ENCODE measurements at places on chromosomes 12 and 14. TPM values are rescaled to one million over a fixed set of nuclear protein-coding genes. Genes with fewer than 3 reads are reported as not detected.

The RNU6-7 gene
- total RNA-seq = not detected

The GPR162 gene
- 8.9 TPM for total RNA-seq

The GRIP1 gene
- 3.1 TPM for total RNA-seq

The SMIM41 gene
- total RNA-seq = not detected

The SOAT2 gene
- total RNA-seq = under 0.01 TPM
